NAMALWA (cell line): ENCODE measurements at places on chromosomes 16 and 17.

- no peak for DNase-seq
These were observed 424 bp downstream of the HOXB2 start for GRCh38 chr17:48544349-48545021.

DNA sequence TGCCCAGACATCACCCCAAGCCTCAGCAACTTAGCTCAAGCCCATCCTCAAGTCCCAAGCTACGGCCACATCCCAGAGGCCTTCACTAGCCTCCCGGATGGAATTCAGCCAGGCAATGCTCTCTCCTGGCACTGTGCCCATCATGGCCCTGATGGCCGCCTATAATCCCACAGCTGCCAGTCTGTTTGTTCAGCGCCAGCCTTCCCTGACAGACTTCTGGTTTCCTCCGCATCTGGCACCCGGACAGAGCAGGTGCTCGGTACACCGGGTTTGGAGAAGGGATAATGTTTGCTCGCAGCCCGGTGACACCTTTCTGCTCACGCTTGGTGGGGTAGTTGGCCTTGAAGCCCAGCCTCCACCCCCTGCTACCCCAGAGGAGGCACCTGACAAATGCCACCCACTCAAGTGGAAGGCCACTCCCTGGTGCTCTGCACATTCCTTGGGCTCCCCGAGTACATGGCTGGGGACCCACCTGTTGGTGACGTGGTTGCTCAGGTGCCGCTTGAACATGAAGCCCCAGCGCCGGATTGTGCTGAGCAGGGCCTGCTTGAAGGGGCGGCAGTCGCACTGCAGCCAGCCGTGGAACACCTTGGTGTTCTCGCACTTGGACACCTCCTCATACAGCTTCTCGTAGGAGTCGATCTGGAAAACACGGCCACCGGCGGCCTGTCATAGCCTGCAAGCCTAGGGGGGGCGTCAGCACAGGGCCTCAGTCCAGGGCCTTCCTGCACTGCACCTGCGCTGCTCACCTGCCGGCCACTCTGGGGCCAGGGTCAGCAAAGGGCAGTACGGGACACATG lies 47.1 kb downstream of the DNAH17 start:
- no peak for DNase-seq

GRCh38 chr17:65415991-65416390 lies 145.5 kb downstream of the AXIN2 start:
- no peak for DNase-seq

GRCh38 chr16:66510298-66510697 lies 39.6 kb downstream of the TK2 start:
- DNase-seq, result no peak

DNA sequence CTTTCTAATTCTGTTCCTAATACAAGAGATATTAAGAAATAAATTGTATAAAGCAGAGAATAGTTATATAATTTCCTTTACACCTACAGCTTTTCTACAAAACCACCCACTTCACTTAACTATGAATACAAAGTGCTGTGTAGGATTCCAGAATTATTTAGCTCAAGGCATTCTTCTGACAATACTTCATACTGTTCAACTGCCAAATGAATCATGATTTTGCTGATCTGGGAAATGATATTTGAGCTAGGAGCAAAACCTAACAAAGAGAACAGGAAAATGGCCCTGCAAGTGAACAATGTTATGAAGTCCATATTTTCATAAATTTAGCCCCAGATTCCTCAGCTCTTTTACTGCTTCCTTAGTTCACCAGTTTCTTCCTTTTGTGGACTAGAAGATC lies 12.9 kb downstream of the BBS2 start:
- DNase-seq, result no peak

DNA sequence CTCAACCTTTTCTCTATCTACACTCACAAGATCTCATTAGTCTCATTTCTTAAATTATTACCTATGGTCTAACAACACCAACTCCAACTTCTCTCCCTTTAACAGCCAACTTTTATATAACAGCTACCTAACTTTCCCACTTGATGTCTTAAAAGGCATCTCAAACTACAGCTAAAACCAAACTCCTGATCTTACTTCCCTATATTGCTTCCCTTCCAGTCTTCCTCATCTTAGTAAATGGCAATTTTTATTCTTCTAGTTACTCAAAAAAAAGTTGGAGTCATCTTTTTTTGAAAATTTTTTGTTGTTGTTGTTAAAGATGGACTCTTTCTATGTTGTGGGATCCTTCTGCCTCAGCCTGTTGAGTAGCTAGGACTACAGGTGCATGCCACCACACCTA lies 15.3 kb downstream of the SRR start:
- DNase-seq, result no peak
